ENCODE measurements at places on chromosomes 2 and 18. TPM values are rescaled to one million over a fixed set of nuclear protein-coding genes. Genes with fewer than 3 reads are reported as not detected.

Gene NOL4
- total RNA-seq: 0.67 TPM

Gene UGT1A8
- total RNA-seq: not detected

Gene SERPINB12
- not detected for total RNA-seq

Gene ERICH2
- total RNA-seq: 1.6 TPM

Gene PDE11A
- total RNA-seq: 1.7 TPM

Gene ELOA2
- total RNA-seq: not detected

Gene STAT1
- total RNA-seq: 30.1 TPM

Gene PRADC1
- 24.1 TPM for total RNA-seq

Gene CSRNP3
- 14.6 TPM for total RNA-seq

Gene ALPG
- total RNA-seq: not detected

Gene FAM161A
- total RNA-seq: 6.9 TPM

Gene GAREM1
- total RNA-seq: 1.2 TPM

Gene SCN7A
- total RNA-seq: 6.3 TPM

Gene CYP26B1
- 1.2 TPM for total RNA-seq

Gene FOXD4L1
- total RNA-seq: not detected

Gene HOXD12
- total RNA-seq: not detected

Gene CROCC2
- not detected for total RNA-seq

Gene GKN2
- total RNA-seq: 0.36 TPM

Measured in endothelial cell (in vitro differentiated cells).